ENCODE measurements at places on chromosomes 16 and 17.

GRCh38 chr17:56395787-56396186, 197.7 kb upstream of the NOG start:
- no peak for DNase-seq

DNA sequence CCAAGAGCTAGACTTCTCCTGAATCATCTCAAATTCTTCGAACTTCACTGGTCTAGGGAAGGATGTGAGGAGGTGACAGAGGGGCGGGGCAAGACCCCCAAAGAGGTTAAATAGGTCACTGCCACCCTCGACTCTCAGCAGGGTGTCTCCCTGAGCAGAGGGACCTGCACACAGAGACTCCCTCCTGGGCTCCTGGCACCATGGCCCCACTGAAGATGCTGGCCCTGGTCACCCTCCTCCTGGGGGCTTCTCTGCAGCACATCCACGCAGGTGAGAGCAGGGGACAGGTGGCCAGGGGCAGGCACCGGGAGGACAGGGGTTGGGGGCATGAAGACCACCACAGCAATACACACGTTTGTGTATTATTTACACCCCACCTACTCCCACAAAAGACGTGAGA, 9.2 kb downstream of the CCL17 start:
- DNase-seq: no peak

GRCh38 chr16:57994778-57995177, 5.7 kb downstream of the ZNF319 start:
- DNase-seq: peak; percentile 71

- no peak for DNase-seq
Measured at GRCh38 chr17:63534078-63534570, 11.0 kb downstream of the KCNH6 start.

DNA sequence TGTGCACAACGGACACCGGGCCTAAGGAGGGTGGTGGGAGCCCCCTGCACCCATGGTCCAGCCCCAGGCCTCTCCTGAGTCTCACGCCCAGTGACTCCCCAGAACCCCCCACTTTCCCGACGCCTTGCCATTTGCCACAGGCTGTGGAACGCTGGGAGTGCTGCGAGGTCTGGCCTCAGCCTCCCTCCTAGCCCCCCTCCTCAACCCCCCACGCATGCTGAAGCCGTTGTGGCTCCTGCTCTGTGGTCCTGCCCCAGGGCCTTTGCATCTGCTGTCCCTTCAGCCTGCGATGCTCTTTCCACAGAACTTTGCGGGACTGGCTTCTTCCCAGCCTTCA, 226.0 kb upstream of the GSE1 start:
- no peak for DNase-seq

DNA sequence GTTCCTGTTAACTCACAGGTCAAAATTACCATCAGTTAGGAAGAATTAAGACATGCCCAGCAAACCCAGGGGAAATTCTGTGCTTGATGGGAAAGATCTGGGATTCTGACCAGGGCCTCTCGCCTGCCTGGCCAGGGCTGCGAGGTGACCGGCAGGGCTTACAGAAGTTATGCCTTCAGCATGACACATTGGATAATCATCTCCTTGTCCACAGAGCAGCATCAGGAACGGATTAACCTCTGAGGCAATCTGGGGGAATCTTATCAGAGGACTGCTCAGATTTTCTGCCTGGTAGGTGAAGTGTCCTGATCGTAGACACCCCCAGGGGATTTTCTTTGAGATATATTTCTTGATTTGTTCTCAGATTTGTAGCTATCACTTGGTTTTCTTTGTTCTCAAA, 172.5 kb downstream of the HS3ST3A1 start:
- DNase-seq: no peak

GRCh38 chr17:73271072-73271471, 9.4 kb upstream of the CPSF4L start:
- DNase-seq: no peak

- DNase-seq: no peak
Measured at GRCh38 chr16:10081201-10081940, 100.9 kb downstream of the GRIN2A start.

DNA sequence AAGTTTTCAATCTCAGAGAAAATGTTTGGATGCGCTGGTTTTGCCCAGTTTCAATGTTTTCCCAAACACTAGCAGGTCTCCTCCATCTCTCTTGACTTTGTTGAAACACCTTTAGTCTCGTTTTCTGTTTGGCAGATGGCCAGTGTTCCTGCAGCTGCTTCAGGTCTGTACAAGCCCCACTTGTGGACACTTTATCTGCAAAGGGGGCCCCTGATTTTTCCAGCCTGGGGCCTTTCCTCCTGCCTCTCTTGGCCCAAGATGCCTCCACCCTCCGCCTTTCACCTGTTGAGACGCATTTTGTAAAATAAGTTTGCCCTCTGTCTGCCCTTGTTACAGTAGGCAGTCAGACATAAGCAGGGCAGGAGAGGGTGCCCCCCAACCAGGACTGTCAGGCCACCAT, 21.8 kb upstream of the PRM1 start:
- no peak for DNase-seq

DNA sequence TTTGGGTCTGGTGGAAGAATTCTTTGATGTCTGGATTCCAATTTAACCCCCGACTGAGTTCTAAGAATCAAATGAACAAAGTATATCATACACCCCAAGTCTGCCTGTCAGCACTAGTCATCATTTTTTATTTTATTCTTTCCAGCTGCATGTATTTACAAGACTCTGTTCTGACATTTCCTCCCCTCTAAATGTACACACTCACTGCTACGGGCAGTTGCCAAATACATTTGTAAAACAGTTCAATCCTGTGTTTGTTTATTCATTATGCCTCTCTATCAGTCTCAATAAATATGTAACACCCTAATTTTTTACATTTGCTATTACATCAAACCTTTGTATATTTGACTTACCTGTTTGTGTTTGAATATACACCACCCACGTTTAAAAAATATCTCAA, 422.3 kb upstream of the PSMD7 start:
- DNase-seq: no peak

DNA sequence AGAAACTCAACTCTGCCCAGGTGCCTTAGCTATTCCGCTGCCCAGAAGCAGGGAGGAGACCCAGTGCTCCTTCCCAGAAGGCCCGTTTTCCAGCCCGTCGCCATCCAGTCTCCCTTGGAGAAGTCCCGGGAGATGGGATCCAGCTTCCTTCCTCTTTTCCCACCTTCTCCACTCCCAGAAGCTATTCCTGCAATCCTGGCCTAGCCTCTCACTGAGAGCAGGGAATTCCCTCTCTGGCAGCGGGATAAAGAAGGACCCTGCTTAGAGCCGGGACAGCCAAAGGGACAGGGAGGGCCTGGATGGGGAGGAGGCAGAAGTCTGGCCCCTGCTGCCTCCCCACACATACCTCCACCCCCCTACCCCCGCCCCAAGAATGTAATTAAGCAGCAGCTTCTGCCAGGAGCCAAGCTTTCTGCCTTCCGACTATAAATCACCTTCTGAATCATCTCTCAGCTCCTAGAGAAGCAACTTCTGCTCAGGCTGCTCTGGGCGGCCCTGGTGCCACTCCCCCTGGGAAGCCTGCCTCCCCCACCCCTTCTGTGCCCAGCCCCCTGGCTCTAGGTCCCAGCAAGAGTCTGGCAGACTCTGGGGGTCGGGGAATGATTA, 6.4 kb downstream of the WNT3 start:
- DNase-seq: no peak

- no peak for DNase-seq
Measured at GRCh38 chr17:72660274-72661115, 432.0 kb downstream of the SLC39A11 start.

- no peak for DNase-seq
Measured at GRCh38 chr17:39791111-39791992, 53.6 kb downstream of the GRB7 start.

GRCh38 chr16:31472709-31473203, 804 bp downstream of the TGFB1I1 start:
- peak; percentile 78 for DNase-seq

GRCh38 chr17:73683771-73684170, 39.5 kb upstream of the SDK2 start:
- no peak for DNase-seq

- DNase-seq: no peak
Measured at GRCh38 chr16:67800338-67800926, 5.9 kb downstream of the RANBP10 start.

DNA sequence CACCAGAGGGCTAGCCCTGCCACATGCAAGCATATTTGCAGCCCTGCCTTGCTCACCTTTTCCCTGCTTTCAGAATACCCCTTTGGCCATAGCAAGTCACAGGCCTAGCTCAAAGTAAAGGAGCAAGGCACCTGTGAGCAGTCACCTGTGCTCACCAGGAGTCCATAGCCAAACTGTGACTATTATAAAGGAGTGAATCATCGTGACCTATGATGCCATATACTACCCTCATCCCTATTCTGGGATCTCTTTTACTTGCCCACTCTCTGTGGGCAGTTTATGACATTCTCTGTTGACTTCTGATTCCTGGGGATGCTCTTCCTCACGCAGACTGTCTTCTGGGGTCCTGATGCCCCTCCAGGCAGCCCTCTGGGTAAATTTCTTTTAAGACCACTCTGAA, 200.5 kb upstream of the NLRP1 start:
- DNase-seq: no peak

DNA sequence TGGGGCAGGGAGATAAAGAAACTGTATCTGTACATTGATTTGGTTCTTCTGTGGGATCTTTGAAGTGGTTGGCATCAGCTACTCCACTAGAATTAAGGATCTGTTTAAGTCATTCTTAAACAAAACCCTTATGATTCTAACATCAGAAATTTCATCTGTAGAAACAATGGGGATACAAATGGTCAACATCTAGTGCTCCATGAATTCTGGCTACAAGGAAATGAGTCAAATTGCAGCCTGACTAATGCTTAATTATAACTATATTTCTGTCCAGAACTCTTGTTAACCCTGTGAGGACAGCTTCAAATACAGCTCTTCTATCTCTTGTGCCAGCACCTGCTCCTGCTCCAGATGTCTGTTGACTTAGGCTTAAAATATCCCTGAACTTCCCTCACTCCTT, 13.9 kb upstream of the GINS3 start:
- DNase-seq: peak; percentile 84

GRCh38 chr17:43146649-43147048, 21.5 kb upstream of the BRCA1 start:
- DNase-seq: no peak

GRCh38 chr16:19698480-19699465, 19.3 kb downstream of the KNOP1 start:
- DNase-seq: no peak

GRCh38 chr17:44122816-44123355, 555 bp downstream of the HDAC5 start:
- DNase-seq: no peak

GRCh38 chr17:64162554-64162953, 32.6 kb upstream of the ERN1 start:
- no peak for DNase-seq

DNA sequence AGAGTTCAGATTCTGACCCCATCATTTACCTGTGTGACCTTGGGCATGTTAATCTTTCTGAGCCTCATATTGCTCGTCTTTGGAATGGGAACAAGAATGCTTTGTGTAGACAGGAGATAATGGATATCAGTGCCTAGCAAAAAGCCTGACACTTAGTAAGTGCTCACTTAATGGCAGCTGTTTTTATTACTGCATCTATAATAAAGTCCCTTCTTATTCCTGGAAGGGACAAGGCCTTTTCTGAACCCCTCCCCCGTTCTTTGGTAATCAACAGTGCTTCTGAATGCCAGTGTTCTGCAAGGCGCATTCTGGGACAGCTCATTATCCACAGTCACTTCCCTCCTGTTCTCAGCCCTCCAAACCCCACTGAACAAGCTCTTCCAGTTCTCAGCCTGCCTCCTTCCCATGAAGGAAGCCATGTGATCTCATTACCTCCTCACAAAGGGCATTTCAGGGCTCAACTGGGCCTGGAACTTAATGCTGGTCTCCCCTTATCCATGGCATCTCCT, 25.1 kb upstream of the SUPT4H1 start:
- no peak for DNase-seq

GRCh38 chr16:12573730-12574383, 229.8 kb downstream of the CPPED1 start:
- peak; percentile 44 for DNase-seq

GRCh38 chr16:27175888-27176287, 27.4 kb upstream of the KDM8 start:
- no peak for DNase-seq

GRCh38 chr17:61221181-61221580, 178.5 kb upstream of the TBX2 start:
- no peak for DNase-seq

DNA sequence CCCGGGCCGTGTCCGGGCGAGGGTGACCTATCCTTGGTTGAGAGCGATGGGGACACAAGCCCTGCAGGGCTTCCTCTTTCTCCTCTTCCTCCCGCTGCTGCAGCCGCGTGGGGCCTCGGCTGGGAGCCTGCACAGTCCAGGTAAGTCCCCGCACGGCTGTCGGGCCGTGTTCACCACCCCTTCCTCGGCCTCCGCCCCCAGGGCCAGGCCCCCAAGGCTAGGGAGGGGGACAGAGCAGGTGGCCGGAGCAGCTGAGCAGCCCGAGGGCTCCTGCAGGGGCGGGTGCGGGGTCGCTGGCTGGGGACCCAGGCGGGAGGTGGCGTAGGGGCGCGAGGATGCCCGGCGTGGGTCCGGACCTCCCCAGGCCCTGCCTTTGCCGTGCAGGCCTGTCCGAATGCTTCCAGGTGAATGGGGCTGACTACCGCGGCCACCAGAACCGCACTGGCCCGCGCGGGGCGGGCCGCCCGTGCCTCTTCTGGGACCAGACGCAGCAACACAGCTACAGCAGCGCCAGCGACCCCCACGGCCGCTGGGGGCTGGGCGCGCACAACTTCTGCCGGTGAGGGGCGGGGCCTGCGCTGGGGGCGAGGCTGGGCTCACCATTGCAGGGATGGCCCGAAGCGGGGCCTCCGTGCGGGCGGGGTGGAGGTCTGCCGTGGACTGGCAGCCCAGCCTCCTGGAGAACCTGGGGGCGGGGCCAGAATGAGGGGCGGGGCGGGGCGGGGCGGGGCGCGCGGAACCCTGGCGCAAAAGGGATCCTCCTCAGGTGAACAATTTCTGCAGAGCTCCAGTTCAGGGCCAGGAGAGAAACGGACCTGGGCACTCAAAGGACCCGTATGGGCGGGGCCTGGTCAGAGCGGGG, 631 bp downstream of the KREMEN2 start:
- no peak for DNase-seq

- DNase-seq: peak; percentile 16
Measured at GRCh38 chr17:79192503-79193351, 118.1 kb downstream of the ENGASE start.

GRCh38 chr16:56669840-56670619, 416 bp downstream of the MT1H start:
- DNase-seq: no peak

GRCh38 chr17:50211249-50212120, 10.1 kb upstream of the COL1A1 start:
- DNase-seq: no peak

- no peak for DNase-seq
Measured at GRCh38 chr17:9290226-9290613, 268.9 kb downstream of the NTN1 start.

DNA sequence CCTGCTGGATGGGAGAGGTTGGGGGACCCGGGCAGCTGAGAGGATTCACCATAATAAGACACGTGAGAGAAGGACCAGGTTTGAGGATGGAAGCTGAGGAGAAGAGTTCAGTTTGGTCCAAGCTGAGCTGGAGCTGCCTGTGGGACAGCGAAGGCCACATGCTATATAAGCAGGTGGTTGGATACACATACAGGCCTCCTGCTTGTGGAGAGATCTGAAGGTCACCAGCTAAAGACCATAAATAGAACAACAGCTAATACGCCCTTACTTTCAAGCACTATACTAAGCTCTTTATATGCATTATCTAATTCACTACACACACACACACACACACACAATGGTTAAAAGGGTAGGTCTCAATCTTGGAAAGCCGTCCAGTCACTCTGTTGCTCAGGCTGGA, 32.1 kb downstream of the DUSP14 start:
- DNase-seq: no peak
